NCI-H1092 (cell line): ENCODE measurements at places on chromosomes 13 and 19.

DNA sequence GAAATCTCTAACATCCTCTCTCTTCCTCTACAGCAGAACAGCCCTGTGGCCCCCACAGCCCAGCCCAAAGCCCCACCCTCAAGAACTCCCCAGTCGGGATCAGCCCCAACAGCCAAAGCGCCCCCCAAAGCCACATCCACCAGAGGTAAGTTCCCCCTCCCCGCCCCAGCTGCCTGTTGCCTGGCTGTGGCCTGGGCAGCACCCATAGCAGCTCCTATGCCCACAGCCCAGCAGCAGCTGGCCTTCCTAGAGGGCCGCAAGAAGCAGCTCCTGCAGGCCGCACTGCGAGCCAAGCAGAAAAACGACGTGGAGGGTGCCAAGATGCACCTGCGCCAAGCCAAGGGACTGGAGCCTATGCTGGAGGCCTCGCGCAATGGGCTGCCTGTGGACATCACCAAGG lies 14.5 kb downstream of the CC2D1A start:
- DNase-seq = no peak

DNA sequence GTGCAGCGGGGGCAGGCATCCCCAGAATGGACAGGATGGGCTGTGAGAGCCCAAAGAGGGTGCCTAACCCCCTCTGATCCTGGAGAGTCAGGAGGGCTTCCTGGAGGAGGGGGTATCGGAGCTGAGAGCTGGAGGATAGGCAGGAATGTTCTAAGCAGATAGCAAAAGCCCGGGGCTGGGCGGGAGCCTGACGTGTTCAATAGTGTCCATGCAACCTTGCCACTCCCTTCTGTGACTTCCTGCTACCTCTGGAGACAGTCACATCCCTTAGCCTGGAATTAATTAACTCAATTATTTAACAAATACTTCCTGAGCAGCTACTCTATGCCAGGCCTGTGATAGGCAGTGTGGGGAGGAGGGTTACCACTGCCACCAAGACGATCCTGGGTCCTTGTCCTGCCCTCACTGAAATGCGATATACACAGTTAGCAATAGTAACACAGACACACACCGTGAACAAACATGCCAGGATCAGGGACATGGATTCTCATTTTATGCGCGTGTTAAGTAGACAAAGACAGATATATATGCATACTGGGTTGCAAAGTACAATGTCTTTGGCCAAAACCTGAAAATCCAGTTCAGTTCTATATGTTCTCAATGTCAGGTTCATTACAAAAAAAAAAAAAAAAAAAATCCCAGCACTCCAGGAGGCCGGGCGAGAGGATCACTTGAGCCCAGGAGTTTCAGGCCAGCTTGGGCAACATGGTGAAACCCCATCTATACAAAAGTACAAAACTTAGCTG lies 10.7 kb downstream of the AP2S1 start:
- no peak for DNase-seq

DNA sequence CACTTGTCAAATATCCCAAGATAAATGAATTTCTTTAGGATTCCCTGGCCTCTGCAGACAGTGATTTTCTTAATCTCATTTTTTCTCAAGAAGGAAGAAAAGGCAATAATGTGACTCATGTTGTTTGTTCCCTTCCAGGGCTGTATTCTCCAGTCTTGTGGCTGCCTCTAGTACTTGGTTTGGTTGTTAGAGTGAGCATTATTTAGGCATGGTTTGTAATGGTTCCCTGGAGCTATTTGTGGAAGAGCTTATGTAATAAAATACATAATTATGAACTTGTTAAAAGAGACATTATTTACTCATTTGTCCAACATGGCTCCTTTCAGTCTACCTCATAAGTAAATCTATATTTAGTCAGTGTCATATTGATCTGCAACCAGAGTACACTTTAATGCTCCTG lies 270.4 kb downstream of the DCT start:
- no peak for DNase-seq

GRCh38 chr13:29050719-29051118 lies 230.6 kb downstream of the MTUS2 start:
- DNase-seq = no peak

- DNase-seq = no peak
Measured at GRCh38 chr13:104809483-104809882, 1726.0 kb downstream of the EFNB2 start.

DNA sequence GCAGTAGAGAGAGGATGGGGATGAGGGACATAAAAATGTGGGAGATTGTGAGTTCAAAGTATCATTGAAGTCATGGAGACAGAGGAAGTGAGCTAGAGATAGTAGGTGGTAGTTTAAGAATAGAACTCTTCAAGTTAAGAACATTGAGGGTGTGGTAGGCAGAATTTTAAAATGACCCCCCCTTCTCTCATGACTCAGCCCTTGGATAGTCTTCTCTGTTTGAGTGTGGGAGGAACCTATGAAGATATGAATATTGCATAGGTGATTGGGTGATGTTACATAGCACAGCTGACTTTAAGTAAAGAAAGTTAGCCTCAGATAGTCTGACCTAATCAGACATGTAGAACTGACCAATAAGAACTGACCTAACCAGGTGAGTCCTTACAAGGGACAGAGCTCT lies 418.6 kb downstream of the FOXO1 start:
- no peak for DNase-seq

DNA sequence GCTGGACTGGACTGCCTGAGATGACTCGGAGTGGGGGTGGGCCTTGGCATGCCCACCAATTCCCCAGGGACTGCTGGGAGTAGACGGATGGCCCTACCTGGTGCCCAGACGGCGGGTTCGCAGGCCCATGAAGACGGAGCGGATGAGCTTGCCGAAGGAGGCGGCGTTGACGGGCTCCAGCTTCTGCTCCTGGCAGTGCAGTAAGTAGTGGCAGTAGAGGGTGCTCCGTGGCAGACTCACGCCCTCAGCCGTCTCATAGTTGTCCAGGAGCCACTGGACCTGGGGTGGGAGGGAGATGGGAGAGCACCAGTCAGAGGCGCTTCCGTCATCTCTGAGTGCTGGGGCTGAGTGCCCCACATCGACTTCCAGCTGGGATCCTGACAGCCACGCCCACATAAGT lies 17.6 kb downstream of the DCAF15 start:
- no peak for DNase-seq

DNA sequence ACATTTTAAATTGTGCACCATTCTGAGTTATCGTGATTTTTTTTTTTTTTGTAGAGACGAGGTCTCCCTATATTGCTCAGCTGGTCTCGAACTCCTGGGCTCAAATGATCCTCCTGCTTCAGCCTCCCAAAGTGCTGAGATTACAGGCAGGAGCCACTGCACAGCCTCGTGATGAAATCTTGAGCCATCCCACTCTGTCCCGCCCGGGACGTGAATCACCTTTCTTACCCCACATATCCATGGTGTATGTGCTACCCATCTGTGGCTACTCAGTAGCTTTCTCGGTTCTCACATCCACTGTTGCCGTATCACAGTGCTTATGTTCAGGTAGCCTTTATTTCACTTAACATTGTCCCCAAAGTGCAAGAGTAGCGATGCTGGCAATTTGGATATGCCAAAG lies 26.5 kb downstream of the PAK4 start:
- DNase-seq = no peak
